Aorta (tissue), 5 donors: ENCODE measurements at places on chromosomes 12 and 14.

GRCh38 chr14:63966407-63966806 is 113.6 kb downstream of the SYNE2 start:
- no peak for DNase-seq

DNA sequence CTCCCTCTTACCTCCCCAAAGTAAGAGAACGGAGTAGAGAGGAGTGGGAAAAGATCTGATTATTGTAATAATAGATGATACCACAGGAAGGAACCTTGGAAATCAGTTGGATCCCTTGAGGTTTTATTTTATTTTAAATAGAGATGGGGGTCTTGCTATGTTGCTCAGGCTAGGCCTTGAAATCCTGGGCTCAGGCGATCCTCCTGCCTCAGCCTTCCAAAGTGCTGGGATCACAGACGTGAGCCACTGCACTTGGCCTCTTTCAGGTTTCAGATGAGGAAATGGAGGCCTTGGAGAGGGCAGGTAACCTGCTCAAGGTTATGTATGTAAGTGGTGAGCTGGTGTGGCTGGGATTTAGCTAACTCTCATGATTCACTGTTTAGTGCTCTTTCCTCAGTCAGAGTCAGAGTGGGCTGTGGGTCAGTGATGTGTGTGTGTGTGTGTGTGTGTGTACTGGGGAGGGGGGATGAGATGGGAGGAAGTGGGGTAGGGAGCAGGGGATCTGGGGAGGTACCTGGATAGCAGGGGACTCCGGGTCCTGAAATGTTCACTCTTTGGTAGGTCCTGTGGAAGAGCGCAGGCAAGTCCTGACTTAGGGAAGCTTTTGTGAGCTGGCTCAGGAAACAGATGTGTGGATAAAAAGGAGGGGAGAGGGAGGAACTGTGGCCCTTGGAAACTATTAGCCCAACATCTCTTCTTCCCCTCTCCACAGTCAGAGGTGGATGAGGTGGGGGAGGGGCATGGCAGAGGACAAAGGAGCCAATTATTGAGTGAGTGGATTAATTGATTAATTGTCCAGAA is 4.7 kb upstream of the CISTR start:
- no peak for DNase-seq

- no peak for DNase-seq
These were observed 55.0 kb downstream of the OSBPL8 start for GRCh38 chr12:76504606-76505005.

- peak; percentile 70 for DNase-seq
These were observed 9.3 kb downstream of the ITGA7 start for GRCh38 chr12:55698241-55698955.

DNA sequence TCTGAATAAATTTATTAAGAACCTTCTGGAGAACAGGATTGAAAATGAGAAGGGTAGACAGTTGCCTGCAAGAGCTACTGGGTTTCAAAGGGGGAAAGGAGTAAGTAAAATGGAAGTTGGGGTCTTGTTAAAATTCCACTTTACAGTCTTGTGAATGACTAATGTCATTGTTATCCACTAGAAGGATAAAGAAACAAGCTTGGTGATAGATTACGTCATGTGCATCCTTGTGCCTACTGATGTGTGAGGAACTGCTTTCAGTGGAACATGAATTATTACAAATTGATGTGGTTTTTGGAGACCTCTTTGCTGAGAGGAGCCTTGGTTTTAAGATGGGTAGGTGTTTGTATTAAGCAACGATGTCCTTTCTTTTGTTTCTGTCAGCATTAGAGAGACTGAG is 272.5 kb upstream of the PRICKLE1 start:
- DNase-seq = no peak

- DNase-seq = no peak
These were observed 1031.0 kb upstream of the ATXN7L3B start for GRCh38 chr12:73506611-73507010.

- DNase-seq = no peak
These were observed 60.7 kb upstream of the MAP1LC3B2 start for GRCh38 chr12:116498471-116498870.

- no peak for DNase-seq
These were observed 35.7 kb upstream of the TMEM263 start for GRCh38 chr12:106919910-106920544.

DNA sequence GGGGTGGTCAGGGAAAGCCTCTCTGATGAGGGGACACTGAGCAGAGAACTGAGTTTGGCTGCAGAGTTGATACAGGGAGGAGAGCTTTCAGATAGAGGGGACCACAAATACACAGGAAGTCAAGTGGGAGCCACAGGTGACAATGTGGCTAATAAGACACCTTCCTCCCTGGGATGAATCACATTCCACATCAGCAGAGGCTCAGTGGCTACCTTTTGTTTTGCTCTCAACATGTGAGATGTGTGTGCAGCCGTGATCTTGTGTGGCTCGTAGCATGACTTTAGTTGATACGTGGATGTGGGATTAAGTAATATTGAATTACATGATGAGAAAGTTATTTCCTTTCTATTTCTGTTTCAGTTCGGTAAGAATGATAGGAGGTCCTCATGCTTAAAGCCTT is 7.5 kb downstream of the CRADD start:
- DNase-seq = no peak

DNA sequence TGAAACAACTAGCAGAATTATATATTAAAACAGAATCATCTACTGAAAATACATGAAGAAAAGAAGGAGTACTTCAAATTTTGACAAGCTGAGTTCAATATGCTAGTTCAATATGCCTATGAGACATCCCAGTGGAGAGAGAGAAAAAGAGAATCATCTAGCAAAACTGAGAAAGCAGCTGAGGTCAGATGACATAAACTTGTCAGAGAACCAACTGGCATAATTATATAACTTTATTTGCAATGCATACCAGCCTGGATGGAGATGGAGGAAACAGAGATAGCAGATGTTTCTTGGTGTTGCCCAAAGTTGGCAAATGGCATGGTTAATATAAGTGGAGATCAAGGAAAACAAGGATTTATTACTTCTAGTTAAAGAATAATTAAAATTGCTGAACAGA is 148.7 kb upstream of the PDZRN4 start:
- DNase-seq = no peak

- no peak for DNase-seq
These were observed 1031.8 kb downstream of the GALC start for GRCh38 chr14:86961106-86961716.

- no peak for DNase-seq
These were observed 12.1 kb downstream of the SERPINA5 start for GRCh38 chr14:94593376-94593748.

GRCh38 chr14:78302841-78303240 is 132.7 kb downstream of the NRXN3 start:
- DNase-seq = no peak

DNA sequence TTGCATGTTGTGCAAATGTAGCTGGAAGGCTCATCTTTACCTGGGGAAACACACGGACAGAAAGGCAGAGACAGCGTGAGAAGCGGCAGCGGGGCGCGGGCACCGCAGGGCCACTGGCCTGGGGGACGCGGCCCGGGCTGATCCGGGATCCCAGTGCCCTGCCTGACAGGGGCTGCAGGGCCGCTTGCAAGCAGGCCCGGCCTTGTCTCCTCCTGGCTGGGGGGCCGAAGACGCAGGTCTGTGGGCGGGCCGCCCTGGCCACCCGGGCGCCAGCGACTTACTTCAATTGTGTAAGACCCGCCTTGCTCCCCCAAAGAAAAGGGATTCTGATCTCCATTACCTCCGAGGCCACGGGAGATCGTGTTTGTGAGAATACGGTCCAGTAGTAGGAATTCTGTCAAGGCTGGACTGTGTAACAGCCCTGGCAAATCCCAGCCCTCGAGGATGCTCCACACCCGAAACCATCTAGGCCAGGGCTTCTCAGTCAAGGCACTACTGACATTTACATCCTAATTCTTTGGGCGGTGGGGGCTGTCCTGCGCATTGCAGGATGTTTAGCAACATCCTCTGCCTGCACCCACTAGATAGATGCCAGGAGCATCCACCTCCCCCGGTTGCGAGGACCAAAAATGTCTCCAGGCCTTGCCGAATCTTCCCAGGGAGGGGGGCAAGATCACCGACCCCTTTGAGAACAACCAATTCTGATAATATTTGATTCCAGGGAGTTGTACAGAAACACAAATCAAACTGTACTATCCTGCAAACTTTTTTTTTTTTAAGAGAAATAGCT is 95.6 kb downstream of the BCL11B start:
- DNase-seq = no peak

DNA sequence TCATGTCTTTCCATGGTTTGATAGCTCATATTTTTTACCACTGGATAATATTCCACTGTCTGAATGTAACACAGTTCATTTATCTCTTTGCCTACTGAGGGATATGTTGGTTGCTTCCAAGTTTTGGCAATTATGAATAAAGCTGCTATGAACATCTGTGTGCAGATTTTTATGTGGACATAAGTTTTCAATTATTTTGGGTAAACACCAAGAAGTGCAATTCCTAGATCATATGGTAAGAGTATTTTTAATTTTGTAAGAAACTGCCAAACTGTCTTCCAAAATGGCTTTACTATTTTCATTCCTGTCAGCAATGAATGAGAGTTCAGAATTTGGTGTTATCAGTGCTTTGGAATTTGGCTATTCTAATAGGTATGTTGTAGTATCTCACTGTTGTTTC is 43.7 kb upstream of the SLC35F4 start:
- DNase-seq = no peak

DNA sequence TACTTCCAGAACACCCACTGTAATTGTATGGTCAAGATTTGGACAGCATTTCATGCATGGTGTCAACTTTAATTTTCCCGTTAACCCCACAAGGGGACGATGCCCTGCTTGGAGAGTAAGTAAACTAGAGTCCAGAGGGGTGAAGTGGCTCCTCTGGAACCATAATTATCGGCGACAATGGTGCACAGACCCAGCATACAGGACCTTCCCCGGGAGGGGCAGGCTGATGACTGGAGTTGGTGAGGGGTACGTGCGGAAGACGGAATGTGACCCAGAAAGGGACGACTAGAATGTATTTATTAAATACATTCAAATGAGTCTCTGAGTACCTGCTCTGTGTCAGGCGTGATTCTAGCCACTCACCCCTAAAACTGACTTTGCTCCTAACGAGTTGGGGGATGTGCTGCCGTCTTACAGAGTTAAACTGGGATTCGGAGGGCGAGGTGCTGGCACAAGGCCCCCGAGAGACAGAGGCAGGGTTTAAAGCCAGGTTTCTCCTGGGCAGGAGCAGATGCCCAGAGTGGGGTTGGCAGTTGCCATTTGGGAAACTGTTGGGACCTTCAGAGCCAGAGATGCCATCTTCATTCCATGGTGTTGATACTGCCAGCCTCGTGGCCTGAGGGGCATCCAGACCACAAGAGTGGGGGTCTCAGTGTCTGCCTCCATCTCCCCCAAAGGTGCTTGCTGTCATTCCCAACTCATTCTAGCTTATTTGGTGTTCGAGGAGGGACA is 10.9 kb downstream of the RTL1 start:
- peak; percentile 10 for DNase-seq

DNA sequence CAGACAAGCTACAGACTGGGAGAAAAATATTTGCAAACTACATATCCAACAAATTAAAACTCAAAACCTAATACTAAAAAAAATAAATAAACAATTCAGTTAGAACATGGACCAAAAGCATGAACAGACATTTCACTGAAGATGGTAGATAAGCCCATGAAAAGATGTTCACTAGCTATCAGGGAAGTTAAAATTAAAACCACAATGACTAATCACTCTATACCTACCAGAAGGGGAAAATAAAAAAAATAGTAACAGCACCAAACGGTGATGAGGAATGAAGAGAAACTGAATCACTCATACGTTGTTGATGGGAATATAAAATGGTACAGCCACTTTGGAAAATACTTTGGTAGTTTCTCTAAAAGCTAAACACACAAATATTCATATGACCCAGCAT is 31.1 kb upstream of the DHRS7 start:
- DNase-seq = no peak

- no peak for DNase-seq
These were observed 1.5 kb upstream of the SLC25A47 start for GRCh38 chr14:100321473-100322137.

DNA sequence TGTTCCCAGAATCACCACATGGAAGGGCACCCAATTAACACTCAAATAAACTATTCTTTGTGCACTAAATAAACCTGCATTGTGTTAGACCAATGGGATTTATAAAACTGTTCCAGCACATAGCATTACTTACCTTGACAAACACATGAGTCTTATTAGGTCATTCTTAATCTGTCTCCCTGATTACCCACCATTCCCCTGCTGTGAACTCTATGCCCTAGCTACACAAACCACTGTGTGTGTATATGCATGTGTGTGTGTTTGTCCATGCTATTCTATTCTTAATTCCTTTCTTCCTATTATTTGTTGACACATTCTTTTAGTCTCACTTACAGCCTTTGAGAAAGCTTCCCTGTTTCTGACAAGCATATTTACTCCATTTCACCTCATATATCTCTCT is 303.6 kb upstream of the GARIN6 start:
- no peak for DNase-seq

DNA sequence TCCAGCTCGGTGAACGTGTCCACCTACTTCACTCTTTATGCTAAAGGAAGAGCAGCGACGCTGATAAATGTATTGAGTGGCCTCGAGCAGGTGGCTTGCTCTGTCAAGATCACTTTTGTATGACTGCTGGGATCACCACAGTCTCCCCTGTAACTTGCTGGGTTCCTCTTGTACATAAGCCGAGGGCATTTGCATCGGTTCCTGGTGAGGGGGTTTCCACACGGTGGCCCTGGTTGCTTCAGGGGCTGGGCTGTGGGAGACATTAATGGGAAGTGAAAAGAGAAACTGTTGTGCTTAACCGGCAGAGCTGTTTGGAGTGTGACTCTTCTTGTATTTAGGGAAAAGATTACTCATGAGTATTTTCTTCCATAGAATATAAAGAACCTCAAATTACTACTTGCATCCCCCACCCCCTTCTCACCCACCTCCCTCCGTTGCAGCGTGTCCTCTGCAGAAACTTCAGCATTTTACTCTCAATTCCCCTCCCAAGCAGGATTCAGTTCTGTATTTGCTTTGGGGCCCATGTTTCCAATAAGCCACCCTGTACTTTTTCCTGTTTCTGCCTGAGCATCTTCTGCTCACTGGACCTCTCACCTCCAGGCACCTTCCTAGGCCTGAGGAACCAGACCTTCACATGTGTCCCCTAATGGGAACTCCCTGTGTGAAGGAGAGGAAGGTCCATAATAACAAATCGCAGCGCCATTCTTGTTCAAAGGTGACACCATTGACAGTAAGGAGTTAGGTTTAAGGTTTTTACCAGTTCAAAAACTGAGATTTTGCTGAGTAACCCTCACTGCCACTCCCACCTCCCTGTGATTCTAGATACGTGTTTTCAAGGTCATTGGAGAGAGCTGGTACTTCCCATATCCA is 187.0 kb downstream of the ETV6 start:
- peak; percentile 83 for DNase-seq

DNA sequence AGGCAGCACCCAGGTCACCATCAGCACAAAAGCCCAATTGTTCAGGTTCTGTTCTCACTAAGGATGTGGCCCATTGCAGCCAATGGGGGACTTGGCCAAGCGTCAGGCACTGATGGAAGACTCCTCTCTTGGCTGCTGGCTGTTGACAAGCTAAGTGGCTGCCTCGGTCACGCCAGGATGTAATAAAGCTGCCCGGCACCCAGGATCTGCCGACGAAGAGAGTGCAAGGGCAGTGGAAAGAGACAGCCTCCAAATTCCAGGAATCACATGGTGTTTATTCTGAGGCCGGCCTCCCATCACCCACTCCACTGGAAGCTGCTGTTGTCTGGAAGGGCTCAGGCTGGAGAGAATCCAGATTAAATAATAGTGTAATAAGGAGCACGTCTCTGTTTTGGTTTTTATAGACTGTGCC is 451.8 kb upstream of the TBX3 start:
- no peak for DNase-seq

GRCh38 chr12:109033239-109034196 is 12.7 kb upstream of the SVOP start:
- no peak for DNase-seq

GRCh38 chr12:108860443-108860842 is 3.1 kb upstream of the SSH1 start:
- DNase-seq = no peak

GRCh38 chr14:37270629-37271028 is 72.9 kb downstream of the MIPOL1 start:
- DNase-seq = no peak
